ENCODE measurements at places on chromosomes 5 and 9.

DNA sequence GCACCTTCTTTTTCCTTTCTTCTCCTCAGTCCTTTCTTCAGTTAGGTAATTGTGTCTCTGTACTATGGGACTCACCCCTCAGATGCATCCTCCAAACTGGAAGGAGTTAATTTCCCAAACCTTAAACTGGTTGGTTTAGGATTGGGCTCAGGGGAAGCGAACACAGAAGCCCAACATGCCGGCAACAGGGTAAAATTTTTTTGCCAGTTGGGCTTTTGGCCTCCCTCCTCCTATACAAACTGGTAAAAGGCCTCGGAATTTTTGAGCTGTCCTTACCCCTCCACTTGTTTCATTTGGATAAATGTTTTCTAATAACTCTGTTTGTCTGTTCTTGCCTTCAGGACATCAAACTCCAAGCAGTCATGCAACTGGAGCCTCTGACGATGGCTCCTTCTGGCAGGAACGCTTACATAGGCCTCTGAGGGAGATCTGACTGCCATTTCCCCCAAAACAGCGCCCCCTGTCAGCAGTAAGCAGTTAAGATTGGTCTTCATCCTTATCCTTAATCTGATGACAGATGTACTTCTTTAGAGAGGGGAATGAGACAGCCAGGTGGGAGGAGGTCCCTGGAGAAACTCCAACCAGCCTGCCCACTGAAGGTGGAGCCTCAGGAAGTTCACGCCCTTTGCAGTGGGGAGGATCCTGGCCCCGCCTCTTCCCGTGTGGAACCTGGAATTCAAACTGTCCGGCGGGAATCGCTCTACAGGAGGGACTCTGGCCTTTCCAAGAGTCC lies 57.8 kb upstream of the SPINK5 start:
- DNase-seq: no peak

- DNase-seq: no peak
These were observed at the start of gene ADAMTS16 for GRCh38 chr5:5139777-5140478. Gene ADAMTS16, plus strand, starts transcription at chr5:5140330. Its CDS starts 138 bp downstream, at chr5:5140468.

- peak; percentile 40 for DNase-seq
These were observed 68.1 kb upstream of the ABL1 start for GRCh38 chr9:130766927-130767307.

DNA sequence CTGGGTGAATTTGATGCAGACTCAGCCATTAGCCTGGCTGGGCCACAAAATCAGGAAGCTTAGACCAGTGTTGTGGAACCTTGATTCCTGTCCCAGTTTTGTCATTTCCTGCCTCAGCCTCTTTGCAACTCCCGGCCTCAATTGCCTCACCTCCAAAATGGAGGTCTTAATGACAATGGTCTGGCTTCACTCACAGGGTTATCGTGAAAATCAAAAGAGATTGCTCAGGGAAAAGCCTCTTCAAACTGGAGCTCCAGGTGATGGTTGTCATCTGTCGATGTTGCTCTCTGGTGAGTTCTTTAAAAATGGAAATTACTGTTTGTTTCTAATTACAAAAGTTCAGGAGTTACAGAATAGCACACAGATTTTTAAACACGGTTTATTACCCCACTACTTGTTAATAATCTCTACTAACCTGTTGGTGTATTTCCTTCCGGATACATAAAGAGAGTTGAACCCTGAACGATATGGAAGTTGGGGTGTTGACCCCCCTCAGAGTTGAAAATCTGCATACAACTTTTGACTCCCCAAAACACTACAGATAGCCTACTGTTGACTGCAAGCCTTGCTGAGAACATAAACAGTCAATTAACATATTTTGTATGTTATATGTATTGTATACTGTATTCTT lies 109.9 kb upstream of the CPEB4 start:
- peak; percentile 92 for DNase-seq

DNA sequence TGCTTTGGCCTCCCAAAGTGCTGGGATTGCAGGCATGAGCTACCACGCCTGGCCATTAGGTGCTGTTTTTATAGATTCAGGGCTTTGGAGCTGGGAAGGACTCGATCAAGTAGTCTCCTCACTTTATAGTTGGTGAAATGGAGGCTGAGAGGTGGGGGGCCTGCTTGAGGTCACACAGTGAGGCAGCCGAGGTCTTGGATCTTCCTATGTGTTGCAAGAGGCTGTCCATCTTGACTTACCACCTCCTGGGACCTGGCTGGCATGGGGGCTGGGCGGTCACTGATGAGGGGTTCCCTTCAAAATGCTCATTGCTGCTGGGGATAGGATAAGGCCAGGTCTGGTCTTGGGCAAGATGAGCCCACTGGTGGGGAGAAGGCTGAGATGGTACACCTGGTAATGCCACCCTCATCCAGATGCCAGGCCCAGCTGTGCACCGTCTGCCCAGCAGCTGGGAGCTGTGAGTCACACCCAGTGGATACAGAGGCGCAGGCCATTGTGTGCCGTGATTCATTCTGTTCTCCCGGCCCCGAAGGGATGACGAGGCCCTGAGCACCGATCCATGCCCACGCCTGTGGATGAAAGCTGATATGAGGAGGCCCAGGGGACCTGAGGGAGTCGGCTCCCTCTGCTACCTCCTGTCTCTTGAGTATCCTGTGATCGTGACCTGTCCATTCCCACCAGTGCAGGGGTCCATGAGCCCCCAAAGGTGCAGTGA lies 10.5 kb upstream of the NDST1 start:
- DNase-seq: no peak

GRCh38 chr9:85157772-85158171 lies 488.2 kb downstream of the NTRK2 start:
- DNase-seq: no peak

- DNase-seq: no peak
These were observed 26.7 kb upstream of the XPA start for GRCh38 chr9:97723819-97724218.

DNA sequence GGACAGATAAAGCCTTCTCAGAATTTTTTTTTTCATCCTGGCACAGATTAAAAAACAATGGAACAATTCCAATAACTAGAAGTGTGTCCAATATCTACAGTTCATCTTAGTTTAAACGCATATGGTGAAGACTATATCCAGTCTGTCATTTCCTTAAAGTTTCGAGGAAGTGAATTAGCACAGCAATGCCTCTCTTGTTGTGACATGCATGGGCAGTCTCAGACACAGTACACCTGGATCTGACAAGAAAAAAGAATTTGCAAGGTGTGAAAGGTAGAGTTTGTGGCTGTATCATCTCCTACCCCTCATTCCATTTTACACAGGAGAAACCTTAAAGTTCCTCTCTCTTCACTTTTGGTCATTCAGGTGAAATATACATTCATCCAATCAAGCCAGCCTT lies 100.6 kb upstream of the ADAMTS19 start:
- no peak for DNase-seq

DNA sequence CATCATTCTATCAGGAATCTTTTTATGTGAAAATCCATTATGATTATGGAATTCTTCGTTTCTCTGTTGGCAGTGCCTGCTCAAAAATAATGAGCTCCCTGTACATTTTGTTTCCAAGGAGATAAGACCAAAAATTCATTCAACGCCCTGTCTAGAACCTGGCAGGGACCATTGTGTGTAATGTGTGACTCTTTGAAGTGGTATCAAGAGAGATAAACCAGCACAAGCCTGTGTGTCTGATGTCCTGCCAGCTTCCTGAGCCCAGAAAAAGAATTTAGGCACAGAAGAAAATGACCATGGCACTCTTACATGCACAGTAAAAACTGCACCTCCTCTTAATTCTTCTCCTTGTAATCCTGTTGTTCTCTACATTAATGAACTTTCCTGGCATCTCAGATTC lies 177.4 kb downstream of the SAXO1 start:
- DNase-seq: no peak

DNA sequence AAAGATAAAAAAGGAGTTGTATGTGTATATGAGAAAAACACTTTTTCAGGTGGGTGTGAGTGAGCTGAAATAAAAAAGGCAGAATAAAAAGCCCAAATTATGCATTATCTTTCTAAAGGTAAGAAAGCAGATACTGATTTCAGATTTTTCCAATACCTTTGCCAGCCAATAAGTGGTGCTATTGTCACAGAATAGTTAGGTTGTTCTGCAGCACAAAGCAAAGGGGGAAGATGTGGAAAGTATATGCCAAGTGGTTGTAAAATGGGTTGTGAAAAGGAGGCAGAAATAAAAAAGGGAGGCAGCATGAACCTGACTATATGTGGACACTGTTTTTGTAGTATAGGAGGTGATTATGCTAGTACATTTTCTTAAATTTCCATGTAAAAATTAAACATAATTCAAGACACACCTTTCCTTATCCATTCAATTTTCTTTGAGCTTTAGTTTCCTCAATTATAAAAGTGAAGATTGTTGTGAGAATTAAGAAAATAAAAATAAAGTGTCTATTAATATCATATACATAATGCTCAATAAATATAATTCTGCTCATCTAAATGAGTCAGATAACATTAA lies 106.7 kb downstream of the SMIM15 start:
- DNase-seq: peak; percentile 56

- no peak for DNase-seq
These were observed 5.9 kb downstream of the MED10 start for GRCh38 chr5:6372251-6373080.

- DNase-seq: no peak
These were observed 187.1 kb downstream of the BNC2 start for GRCh38 chr9:16683326-16683725.

DNA sequence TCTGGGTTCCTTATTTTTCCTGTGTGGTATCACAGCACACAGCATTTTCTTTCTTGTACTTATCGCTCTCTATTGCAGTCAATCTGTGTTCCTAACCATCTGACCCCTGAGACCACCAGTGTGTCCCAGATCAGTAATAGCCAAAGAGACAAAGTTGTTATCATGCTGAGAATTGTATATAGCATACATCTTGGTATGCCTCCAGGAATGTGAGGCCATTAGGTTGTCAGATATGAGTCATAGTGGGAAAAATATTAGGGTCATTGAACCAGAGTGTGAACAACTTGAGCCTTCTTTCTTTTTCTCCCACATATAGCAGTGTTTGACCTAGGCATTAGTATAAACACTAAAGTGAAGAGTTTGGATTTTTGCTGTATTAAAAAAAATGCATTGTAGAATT lies 106.3 kb downstream of the NDUFAF2 start:
- no peak for DNase-seq

- DNase-seq: no peak
These were observed 341.9 kb downstream of the TMEM167A start for GRCh38 chr5:82735160-82735789.

GRCh38 chr9:99167694-99168093 lies 54.0 kb downstream of the ALG2 start:
- DNase-seq: no peak

- DNase-seq: no peak
These were observed 287.6 kb downstream of the KDM4C start for GRCh38 chr9:7045361-7045760.

DNA sequence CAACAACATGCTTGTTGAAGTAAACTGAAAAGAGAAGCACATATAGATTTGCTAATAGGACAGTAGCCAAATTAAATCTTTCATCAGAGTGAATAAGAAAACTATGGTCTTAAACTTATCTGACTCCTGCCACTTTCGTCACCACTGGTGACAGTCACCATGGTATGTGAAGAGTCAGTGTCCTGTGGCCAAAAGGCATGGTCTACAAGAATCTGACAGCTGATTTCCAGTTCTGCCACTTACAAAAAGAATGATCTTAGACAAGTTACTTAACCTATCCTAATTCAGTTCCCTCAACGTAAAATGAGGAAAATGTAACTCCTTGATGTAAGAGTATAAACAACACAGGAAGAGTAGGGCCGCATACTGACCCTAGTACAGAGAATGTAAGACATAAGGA lies 102.0 kb downstream of the LPAR1 start:
- peak; percentile 14 for DNase-seq

GRCh38 chr5:145520335-145520734 lies 314.8 kb downstream of the PRELID2 start:
- no peak for DNase-seq

DNA sequence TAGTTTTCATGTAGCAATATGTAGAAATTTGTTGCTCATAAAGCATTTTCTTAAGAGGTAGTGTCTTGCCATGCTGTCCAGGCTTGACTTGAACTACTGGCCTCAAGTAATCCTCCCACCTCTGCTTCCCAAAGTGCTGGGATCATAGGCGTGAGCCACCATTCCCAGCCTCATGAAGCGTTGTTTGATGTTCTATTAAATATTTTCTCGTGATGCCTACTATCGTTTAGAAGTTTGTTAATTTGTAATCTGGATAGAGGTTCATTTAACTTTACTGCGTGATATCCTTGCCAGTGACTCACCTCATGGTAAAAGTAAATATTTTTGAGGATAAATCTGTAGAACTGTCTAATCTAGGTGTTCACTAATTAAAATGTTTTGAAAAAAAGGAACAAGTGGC lies 82.6 kb downstream of the VCAN start:
- no peak for DNase-seq

DNA sequence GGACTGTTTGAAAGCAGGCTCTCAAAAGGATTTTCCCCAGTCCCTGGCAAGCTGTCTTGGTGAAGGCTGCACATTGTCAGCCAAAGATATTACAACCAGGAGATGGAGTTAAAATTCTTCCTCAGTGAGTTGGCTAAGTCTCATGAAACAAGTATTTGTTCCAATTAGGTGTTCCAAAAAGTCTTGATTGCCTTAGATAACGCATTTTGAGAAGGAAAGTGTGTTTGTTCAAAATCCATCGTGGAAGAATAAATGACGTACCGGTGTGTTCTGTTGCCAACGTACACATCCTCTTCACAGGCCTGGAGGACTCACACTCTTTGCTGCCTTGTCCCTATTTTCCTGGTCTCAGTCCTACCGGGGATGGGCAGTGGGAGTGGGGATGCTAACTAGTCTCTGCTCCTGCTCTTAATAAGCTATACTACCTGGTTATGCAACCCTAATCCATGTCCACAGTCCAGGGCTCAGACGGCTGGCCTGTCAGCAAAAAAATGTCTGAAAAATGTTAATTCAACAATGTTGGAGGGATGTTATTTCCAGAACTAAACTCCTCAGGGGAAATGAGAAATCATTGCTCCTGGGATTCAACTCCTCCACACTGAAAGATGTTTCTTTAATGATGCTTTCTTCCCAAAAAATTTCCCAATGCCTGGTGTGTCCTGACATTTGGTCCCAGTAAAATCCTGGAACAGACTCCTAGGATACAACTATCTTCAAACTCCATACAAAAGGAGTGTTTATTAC lies 175.3 kb upstream of the KLF9 start:
- no peak for DNase-seq

- DNase-seq: no peak
These were observed 159.6 kb downstream of the TLE4 start for GRCh38 chr9:79731171-79731890.

GRCh38 chr5:93382188-93382825 lies 198.7 kb downstream of the NR2F1-AS1 start:
- DNase-seq: no peak

- DNase-seq: no peak
These were observed 115.6 kb downstream of the GPR21 start for GRCh38 chr9:123149067-123149466.

GRCh38 chr5:132770476-132771159 lies 6.4 kb downstream of the SEPTIN8 start:
- DNase-seq: no peak

- DNase-seq: no peak
These were observed 311.0 kb downstream of the NSG2 start for GRCh38 chr5:174356536-174356935.

- DNase-seq: no peak
These were observed 5.5 kb upstream of the MRPS2 start for GRCh38 chr9:135494791-135495559.

GRCh38 chr9:78221425-78221824 lies 14.4 kb upstream of the CEP78 start:
- DNase-seq: no peak

Data from inflammatory macrophage (primary cell).